ENCODE measurements at places on chromosomes 16 and 17. TPM values are rescaled to one million over a fixed set of nuclear protein-coding genes. Genes with fewer than 3 reads are reported as not detected.

The RGS9 gene
- total RNA-seq, result 0.49 TPM

- peaks cover 28% of the 10 kb centered on the region for H3K27me3 ChIP-seq
- no peak overlapping the region for H3K27ac ChIP-seq
- H3K4me3 ChIP-seq, result no peak overlapping the region
- no peaks in the 10 kb centered on the region for H3K4me1 ChIP-seq
Measured at GRCh38 chr17:7095625-7096024, 15.6 kb upstream of the CLEC10A start.

GRCh38 chr17:46977348-46977747, 1.7 kb downstream of the RPRML start:
- H3K4me1 ChIP-seq, result no peaks in the 10 kb centered on the region
- peak; percentile 40 for DNase-seq

GRCh38 chr17:28963055-28963611, 11.8 kb upstream of the PHF12 start:
- DNase-seq, result no peak
- no peak overlapping the region for H3K27ac ChIP-seq
- H3K4me3 ChIP-seq, result no peak overlapping the region
- peaks cover 4% of the 10 kb centered on the region for H3K36me3 ChIP-seq
- peaks cover 27% of the 10 kb centered on the region for H3K27me3 ChIP-seq
- no peaks in the 10 kb centered on the region for H3K4me1 ChIP-seq

DNA sequence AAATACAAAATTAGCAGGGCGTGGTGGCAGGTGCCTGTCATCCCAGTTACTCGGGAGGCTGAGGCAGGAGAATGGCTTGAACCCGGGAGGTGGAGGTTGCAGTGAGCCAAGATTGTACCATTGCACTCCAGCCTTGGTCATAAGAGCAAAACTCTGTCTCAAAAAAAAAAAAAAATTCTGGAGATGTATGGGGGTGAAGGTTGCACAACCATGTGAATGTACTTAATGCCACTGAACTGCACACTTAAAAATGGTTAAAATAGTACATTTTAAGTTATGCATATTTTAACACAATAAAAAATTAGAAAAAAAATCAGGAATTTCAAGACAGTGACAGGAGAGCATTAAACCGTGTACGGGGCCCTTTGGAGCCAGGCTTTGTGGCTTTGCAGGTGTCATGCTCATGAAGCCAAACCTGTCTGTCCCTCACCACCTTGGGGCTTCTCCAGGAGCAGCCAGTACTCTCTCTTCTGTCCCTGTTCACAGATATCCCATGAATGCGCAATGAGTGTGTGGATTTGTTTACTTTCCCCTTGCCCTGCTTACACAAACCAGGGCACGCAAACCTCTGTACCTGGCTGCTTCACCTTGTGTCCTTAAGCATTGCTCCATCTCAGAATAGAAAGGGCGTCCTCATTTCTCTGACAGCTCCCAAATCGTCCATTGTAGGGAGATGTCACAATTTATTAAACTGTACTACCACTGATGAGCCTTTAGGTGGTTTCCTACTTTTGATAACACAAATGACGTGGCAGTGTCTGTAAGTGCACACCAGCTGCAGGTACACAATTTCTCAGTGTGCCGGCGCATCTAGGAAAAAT, 58.2 kb upstream of the CBX4 start:
- peaks cover 4% of the 10 kb centered on the region for H3K4me1 ChIP-seq
- no peak overlapping the region for H3K4me3 ChIP-seq
- H3K36me3 ChIP-seq, result no peaks in the 10 kb centered on the region
- peak overlapping the region; percentile 46 for H3K27ac ChIP-seq
- no peak for DNase-seq
- H3K27me3 ChIP-seq, result no peaks in the 10 kb centered on the region

GRCh38 chr17:54455251-54455868, 445.3 kb upstream of the TOM1L1 start:
- no peak overlapping the region for H3K4me3 ChIP-seq
- H3K4me1 ChIP-seq, result peaks cover 19% of the 10 kb centered on the region
- no peaks in the 10 kb centered on the region for H3K27me3 ChIP-seq
- no peak overlapping the region for H3K27ac ChIP-seq
- DNase-seq, result no peak
- H3K36me3 ChIP-seq, result no peaks in the 10 kb centered on the region

The PRPF8 gene
- total RNA-seq, result 261 TPM

GRCh38 chr17:34596920-34597319, 17.5 kb downstream of the TMEM132E start:
- H3K36me3 ChIP-seq, result no peaks in the 10 kb centered on the region
- no peak overlapping the region for H3K4me3 ChIP-seq
- no peaks in the 10 kb centered on the region for H3K4me1 ChIP-seq
- H3K27me3 ChIP-seq, result no peaks in the 10 kb centered on the region

DNA sequence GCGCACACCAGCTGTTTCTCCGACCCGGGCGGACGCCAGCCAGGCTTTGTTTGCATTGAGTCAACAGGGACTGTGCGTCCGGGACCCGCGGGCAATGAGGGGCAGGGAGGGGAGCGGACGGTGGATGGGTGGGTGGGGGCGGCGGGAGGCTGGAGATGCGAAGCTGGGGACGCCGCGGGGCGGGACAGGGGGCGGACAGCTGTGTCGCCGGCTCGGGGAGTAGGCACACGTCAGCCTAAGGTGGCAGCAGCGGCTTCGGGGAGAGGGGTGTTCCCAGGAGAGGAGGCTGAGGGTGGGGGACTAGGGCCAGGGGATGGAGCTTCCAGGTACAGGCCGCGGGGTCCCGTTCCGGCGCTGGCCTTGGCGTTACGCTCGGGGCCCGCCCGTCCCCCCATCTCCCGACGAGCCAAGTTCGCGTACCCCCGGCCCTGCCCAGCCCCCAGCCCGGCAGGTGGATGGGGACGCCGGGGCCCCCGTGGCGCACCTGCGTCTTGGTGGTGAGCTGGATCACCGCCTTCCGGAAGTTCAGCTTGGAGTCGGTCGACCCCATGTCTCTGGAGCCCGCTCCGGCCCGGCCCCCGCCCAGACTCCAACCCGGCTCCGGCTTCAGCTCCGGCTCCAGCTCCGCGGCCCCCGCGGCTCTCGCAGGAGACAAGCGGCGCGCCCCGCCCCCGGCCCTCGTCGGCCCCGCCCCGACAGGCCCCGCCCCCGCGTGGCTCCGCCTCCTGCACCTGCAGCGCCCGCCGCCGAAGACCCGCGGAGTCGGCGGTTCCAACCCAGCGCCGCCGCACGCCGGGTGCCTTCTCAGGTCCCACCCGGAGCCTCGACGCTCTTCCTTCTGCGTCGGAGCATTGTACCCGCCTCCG, at the start of gene HID1:
HID1 (minus strand) TSS at position 653 of the 866 bp plus-strand sequence; CDS start at position 550, 103 bp downstream.
- H3K27me3 ChIP-seq, result peaks cover 14% of the 10 kb centered on the region
- H3K27ac ChIP-seq, result no peak within 1 kb of the TSS
- DNase-seq, result no peak
- H3K4me3 ChIP-seq, result peak within 1 kb of the TSS; percentile 75

- peaks cover 20% of the 10 kb centered on the region for H3K4me1 ChIP-seq
- peak overlapping the region; percentile 35 for H3K4me3 ChIP-seq
- H3K27me3 ChIP-seq, result no peaks in the 10 kb centered on the region
- no peaks in the 10 kb centered on the region for H3K36me3 ChIP-seq
- DNase-seq, result no peak
- H3K27ac ChIP-seq, result peak overlapping the region; percentile 61
Measured at GRCh38 chr17:9648521-9649110, 3.3 kb downstream of the USP43 start.

The IRX5 gene
- total RNA-seq, result 7.8 TPM

- H3K4me3 ChIP-seq, result no peak overlapping the region
- H3K4me1 ChIP-seq, result peaks cover 15% of the 10 kb centered on the region
- H3K36me3 ChIP-seq, result peaks cover 5% of the 10 kb centered on the region
- H3K27ac ChIP-seq, result no peak overlapping the region
Measured at GRCh38 chr17:17512866-17513265, 16.7 kb upstream of the RASD1 start.

GRCh38 chr17:34305061-34305460, 14.2 kb upstream of the CCL8 start:
- no peaks in the 10 kb centered on the region for H3K27me3 ChIP-seq
- no peak for DNase-seq
- H3K4me3 ChIP-seq, result no peak overlapping the region
- peaks cover 5% of the 10 kb centered on the region for H3K4me1 ChIP-seq
- no peaks in the 10 kb centered on the region for H3K36me3 ChIP-seq

The SLC9A5 gene
- total RNA-seq, result 0.40 TPM

GRCh38 chr17:77740481-77740880, 218.0 kb upstream of the TNRC6C start:
- no peaks in the 10 kb centered on the region for H3K36me3 ChIP-seq
- no peak for DNase-seq
- H3K4me1 ChIP-seq, result no peaks in the 10 kb centered on the region
- H3K4me3 ChIP-seq, result no peak overlapping the region

Data from MCF 10A (cell line).